ENCODE measurements at places on chromosomes 2 and 18.
A peak's percentile ranks its signal among the peaks of the same experiment; 100 is the strongest.

GRCh38 chr2:207061181-207061580 is 104.6 kb downstream of the KLF7 start:
- no peak for DNase-seq

GRCh38 chr2:86035883-86036668 is 69.6 kb downstream of the POLR1A start:
- peak; percentile 90 for DNase-seq

GRCh38 chr18:67608615-67609273 is 92.2 kb upstream of the DSEL start:
- peak; percentile 39 for DNase-seq

- no peak for DNase-seq
Observed at GRCh38 chr18:27763936-27764335, 413.0 kb downstream of the CDH2 start.

- DNase-seq: no peak
Observed at GRCh38 chr18:2597639-2598038, 26.3 kb downstream of the NDC80 start.

- DNase-seq: no peak
Observed at GRCh38 chr2:98016908-98017670, 21.3 kb upstream of the TMEM131 start.

- no peak for DNase-seq
Observed at GRCh38 chr2:37271376-37272067, 40.1 kb downstream of the NDUFAF7 start.

GRCh38 chr18:45662468-45662867 is 47.2 kb downstream of the SLC14A2 start:
- peak; percentile 52 for DNase-seq

- no peak for DNase-seq
Observed at GRCh38 chr2:9415516-9416169, 7.7 kb downstream of the ITGB1BP1 start.

DNA sequence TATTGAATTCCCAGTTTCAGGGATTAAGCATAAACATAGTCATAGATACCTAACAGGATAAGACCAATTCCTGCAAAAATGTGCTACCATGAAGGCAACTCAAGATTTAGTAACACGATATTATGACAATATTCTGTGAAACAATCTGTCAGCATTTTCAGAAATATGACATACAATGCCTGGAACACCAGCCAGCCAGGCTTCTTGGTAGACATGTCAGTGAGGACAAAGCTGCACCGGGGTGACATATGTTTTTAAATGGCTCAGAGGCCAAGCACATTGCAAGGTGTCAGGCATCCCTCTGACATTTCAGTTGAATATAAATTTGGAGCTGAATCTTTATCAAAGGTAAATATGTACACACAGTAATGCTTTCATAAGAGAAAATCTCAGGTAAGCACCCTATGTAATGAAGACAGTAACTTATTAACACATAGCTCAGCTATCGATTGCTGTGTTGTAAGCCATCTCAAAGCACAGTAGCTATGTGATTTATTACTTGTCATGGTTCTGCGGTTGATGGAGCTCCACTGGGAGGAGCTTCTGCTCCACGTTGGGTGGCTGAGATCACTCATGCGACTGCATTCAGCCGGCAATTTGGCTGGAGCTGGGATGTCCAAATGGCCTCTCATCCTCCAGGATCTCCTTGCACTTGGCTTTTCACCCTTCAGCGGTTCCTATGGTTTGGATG is 31.9 kb upstream of the EML6 start:
- DNase-seq: no peak

DNA sequence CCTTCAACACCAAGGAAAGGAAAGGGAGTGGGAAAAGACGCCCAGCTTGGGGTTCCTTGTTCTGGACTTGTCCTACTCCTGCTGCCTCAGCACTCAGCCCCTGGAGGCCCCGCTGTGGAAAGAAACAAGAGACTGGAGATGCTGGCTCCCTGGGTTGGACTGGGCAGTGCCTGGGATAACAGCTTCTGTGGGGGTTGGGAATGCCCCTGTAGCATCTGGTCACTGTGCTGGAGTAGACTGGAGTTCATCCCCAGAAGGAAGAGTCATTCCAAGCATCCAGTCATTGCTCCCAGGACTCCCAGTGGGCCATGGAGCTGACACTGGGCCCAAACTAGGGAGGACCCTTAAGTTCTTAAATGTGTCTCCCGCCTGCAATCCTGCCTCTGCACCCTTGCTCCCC is 129.3 kb upstream of the HAAO start:
- no peak for DNase-seq

DNA sequence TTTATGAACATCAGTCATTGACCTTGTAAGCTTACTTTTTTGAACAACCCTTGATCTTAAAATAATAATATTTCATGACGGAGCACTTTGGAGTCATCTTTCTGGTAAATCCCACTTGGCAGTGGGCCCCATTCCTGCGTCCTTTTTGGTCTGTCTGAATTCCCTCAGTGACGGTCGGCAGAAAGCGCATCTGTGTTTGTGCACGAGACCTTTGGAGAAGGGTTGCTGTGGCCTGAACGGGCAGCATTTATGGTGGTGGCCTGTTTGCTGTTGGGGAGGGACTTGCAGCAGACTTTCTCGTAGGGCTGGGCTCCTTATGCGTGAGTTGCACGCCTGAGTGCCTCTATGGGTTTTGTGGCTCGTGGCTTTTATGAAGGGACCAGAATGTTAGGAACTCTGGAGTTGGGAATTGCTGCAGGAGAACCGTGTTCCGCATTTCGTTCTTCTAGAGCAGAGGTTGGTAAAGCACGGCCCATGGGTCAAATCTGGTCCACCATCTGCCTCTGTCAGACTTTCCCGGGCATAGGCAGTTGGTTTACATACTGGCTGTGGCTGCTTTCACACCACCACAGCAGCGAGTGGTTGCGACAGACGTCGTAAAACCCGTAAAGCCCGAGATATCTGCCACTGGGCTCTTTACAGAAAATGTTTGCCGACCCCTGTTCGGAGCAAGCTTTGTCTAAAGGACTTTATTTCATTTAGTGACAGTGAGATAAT is 30.8 kb downstream of the LPIN1 start:
- peak; percentile 70 for DNase-seq

- no peak for DNase-seq
Observed at GRCh38 chr2:603427-603826, 73.8 kb downstream of the TMEM18 start.

GRCh38 chr2:130728549-130729316 is at the start of gene GPR148:
Gene GPR148, plus strand, starts transcription at chr2:130729070. Its CDS starts 82 bp downstream, at chr2:130729152.
- DNase-seq: no peak

- DNase-seq: no peak
Observed at GRCh38 chr2:54054271-54054670, 61.1 kb upstream of the ACYP2 start.

DNA sequence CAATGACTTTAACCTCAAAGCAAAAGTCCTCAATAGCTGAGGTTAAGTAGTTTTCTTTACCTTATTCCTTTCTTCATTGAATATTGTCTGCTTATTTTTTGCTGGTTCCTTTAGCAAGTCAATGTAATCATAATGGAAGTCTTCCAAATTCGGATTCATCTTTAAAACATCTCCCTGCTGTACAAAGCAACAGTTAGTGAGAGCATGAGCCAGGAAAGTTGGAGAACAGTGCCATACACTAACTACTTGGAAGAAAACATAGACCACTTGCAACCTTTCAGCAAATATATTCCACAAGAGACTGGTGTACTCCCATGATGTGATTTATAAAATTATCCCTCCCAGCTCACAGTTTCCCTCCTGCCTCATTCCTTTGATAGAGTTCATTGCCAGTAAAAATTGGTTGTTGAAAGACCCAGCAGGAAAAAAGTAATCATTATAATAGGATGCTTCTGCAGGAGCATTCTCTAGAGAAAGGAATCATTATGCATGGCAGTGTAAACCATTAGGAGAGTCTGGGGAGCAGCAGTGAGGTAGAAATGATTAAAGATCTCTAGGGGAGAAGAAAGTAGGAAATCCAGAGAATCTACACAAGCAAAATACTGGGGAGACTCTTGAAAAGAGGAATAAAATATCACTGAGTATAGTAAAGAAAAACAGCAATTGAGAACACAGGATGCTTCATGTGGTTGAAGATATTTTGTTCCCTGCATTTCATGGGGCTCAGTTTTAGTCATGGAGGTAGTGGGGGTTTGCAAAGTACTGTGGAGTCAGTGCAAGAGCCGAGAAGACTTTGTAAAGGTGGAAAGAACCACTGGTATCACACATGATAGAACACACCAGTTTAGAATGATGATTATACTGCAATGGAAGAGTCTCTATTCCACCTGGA is 38.6 kb upstream of the TTN start:
- DNase-seq: peak; percentile 34

DNA sequence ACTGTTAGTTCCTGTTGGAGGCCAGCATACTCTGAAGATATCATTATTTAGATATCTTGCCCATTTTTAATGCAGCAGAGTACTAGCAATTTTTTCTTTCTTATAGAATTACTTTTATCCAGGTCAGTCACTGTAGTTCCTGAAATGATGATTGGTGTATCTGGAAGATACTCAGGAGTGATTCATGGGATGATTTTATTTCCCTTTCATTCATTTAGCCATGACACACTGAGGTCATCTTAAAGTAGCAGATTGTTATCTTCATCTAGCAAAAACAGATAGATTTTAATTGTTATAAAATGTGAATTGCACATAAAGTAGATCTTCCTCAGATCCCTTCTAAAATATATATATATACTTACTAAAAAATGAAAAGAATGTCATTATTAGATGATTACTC is 109.1 kb downstream of the PIK3C3 start:
- peak; percentile 24 for DNase-seq

GRCh38 chr2:46939626-46940359 is 24.2 kb upstream of the MCFD2 start:
- no peak for DNase-seq

DNA sequence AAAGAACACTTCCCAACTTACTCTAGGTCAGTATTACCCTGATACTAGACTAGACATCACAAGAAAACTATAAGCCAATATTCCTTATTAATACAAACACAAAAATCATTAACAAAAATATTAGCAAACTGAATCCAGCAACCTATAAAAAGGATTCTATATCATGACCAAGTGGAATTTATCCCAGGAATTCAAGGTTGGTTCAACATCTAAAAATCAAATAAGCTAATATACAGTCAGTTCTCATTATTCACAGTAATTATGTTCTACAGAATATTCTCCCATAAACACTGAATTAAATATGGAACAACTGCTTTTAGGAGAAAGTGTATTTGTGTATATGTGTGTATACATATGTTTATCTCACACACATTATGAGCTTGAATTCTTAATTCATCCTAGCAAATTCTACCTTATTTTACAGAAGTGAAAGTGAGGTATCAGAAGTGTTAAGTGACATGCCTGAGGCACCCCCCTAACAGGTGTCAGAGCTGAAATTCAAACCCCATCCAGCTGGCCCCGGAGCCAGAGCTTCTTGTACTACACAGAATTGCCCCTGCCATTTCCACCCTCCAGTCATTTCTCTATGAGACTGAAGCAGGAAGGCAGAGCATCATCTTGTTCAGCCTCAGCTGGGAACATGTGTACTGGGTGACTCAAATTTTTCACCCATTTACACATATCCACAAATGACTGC is 77.8 kb downstream of the MALT1 start:
- no peak for DNase-seq

DNA sequence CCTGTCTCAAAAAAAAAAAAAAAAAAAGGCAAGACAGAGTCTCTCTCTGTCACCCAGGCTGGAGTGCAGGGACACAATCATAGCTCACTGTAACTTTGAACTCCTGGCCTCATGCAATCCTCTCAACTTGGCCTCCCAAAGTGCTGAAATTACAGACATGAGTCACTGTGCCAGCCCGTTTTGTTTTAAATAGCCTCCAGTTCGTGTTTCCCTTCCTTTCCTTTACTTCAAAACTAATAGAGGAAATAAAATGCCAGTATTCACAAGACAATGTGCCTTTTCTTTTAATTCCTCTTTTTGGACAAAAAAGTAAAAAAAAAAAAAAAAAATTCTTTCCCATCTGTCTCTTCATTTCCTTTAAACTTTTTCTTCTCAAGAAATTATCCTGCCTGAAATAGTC is 54.5 kb upstream of the ACMSD start:
- no peak for DNase-seq

DNA sequence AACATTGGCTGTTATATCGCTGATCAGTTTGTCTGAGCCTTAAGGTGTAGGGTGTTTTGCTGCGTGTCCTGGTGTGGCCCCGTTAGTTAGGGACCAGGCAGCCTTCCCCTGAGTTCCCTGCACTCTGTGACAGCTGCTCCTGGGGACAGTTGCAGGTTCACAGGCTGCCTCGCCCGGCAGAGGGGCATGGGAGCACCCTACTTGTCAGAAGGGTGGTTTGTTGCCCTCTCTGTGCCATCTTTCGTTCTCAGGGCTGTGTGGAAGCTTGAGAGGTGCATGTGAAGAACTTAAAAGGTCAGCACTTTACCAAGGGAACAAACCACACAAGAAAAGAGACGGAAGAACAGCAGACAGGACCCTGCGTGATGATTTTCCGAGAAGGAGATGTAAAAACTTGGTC is 159.6 kb downstream of the LDLRAD4 start:
- no peak for DNase-seq

- DNase-seq: peak; percentile 91
Observed at GRCh38 chr18:28114472-28114871, 62.5 kb downstream of the CDH2 start.

DNA sequence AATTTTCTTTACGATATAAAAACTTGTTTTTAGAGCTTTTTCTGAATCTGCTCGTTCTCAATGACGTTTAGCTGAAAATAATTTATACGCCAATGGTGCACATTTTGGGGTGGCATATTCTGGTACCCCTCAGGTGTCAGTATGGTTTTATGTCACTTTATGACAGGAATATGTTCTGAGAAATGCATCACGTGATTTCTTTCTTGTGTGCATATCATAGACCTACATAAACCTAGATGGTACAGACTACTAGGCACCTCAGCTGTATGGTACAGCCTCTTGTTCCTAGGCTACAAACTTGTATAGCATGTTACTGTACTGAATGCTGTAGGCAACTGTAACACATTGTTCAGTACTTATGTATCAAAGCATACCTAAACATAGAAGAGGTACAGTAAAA is 68.2 kb downstream of the TMEM17 start:
- no peak for DNase-seq

DNA sequence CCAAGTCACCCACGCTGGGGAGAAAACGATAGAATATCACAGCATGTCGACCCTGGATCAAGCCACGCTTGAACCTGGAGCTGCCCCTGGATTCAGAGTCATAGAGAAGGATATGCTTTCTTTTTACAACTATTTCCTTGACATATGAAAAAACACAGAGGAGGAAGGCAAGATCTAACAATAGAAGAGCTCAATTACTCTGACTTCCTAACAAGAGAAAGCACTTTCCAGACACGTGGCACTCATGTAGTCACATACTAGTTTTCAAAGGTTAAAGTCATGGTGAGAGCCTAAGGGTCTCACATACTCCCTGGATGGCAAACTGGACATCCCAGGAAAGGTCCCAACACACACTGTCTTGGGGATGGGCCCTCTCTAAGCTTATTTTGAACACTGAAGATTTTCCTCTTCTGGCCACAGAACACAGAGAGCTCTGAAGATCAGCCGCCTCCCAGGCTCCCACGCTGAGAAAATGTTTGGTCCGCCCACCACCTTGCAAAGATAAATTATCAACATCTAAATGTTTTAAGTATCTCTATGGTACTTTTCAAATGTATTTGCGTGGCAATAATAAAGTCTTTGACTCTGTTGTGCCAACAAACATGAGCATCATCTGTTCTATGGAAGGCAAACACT is 4.9 kb downstream of the PXDN start:
- DNase-seq: no peak
